ENCODE measurements at places on chromosomes 16 and 17. TPM values are rescaled to one million over a fixed set of nuclear protein-coding genes. Genes with fewer than 3 reads are reported as not detected.

CRHR1 gene
- total RNA-seq: not detected

NHLRC4 gene
- 1.4 TPM for total RNA-seq

LAT gene
- total RNA-seq: 254 TPM

WNT3 gene
- total RNA-seq: 0.14 TPM

CSH2 gene
- total RNA-seq: not detected

SMIM36 gene
- total RNA-seq: not detected

C1QTNF1 gene
- 0.31 TPM for total RNA-seq

CRYM gene
- total RNA-seq: not detected

All from activated T-cell treated with anti-CD3 and anti-CD28 coated beads, Interleukin-2, amount 50 U/mL, for 72 hours (primary cell).